Colonic mucosa (tissue), 4 donors: ENCODE measurements at places on chromosomes 3 and 15. TPM values are rescaled to one million over a fixed set of nuclear protein-coding genes. Genes with fewer than 3 reads are reported as not detected.

DNA sequence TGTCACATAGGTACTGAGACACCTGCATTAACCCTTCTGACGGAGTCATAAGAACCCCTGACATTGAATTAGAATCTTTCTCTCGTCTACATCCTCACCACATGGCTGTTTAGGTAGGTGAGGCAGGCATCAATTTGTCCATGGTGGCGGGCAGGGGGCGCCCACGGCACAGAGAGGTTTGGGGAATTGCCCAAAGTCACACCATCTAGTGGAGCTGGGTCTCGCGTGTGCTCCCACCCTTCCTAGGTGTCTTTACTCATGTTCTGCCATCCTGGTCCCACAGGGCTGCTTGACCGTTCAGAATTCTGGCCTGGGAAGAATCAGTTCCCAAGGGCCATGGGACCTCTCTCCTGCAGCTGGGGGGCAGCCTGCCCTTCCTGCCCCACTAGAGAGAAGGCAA lies 14.7 kb upstream of the DLL4 start:
- no peak for DNase-seq

DNA sequence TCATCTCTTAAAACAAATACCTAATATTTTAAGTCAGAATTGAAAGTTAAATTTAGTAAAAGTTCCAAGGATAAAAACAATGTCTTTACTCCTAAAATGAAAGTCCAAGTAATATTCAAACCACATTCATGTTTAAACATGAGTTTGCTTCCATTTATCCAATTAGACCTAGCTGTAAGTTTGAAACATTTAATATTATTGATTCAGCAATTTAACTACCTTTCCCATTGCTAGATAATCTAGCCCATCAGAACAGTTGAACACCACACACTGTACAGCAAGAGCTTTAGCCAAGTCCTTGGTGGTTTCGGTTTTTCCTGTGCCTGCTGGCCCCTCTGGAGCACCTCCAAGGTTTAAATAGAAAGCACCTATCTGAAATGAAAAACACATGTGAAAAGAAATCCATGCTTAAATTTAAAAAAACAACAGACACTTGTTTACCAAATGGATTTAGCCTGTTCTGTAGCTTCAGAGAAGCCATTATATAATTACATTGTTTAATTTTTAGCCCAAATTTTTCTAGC lies 97.8 kb downstream of the DNAH12 start:
- no peak for DNase-seq

Gene FAM240A
- total RNA-seq: not detected

Gene SLC35G2
- 1.2 TPM for total RNA-seq

Gene MAP6D1
- not detected for total RNA-seq
